ENCODE measurements at places on chromosomes 11 and 22. TPM values are rescaled to one million over a fixed set of nuclear protein-coding genes. Genes with fewer than 3 reads are reported as not detected.

The ABTB2 gene
- total RNA-seq = 1.0 TPM

DNA sequence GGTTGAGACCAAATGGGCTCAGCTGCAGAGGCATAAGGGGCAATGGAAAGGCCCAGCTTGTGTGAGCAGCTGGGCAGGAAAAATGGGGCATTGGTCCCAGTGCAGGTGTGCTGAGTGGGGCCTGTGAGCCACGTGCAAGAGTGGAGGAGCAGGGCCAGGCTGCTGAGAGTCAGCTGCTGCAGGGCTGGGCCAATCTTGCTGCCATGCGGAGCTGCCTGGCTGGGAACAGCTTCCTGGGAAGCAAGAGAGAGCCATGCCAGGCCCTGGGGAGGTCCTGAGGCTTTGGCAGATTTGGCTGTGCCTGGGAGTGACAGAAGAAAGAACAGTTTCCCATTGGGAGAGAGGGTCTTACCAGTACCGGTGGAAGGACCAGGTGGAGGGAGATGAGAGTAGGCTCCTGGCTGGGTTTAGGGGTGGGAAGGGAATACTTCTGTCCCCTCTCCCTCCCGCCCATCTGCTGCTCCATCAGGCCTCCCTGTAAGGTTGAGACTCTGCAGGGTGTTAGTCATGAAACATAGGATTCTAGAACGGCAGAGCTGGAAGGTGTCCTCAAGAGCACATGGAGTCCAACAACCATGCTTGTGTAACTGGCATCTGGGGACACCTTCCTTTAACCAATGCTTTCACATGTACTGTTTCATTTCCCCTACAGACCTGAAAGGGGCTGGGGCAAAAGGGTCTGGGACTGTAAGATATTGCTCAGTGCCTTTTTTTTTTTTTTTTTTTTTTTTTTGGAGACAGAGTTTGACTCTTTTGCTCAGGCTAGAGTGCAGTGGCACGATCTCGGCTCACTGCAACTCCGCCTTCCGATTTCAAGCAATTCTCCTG is 10.4 kb downstream of the SEPTIN3 start:
- DNase-seq = no peak
- peaks cover 12% of the 10 kb centered on the region for H3K4me1 ChIP-seq
- peaks cover 27% of the 10 kb centered on the region for H3K27me3 ChIP-seq
- no peaks in the 10 kb centered on the region for H3K36me3 ChIP-seq

DNA sequence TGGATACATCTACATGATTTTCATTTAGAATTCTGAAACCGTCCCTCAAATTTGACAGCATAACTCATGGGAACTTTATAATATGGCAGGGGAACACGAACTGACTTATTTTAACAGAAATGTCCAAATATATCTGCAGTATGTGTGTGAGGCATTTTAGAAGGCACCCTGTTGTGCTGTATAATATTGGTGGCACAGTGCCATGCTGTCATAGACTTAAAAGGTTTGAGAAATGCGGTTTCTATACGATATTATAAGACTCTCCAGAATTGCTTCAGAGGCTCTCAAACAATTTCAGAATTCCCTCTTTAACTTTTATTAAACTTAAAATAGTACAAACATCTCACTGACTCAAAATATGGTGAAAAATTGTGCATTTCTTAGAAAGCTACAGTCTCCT is 181.6 kb downstream of the MSANTD4 start:
- no peak overlapping the region for H3K4me3 ChIP-seq
- DNase-seq = no peak
- H3K4me1 ChIP-seq = no peaks in the 10 kb centered on the region
- H3K36me3 ChIP-seq = no peaks in the 10 kb centered on the region
- H3K27ac ChIP-seq = no peak overlapping the region
- H3K27me3 ChIP-seq = no peaks in the 10 kb centered on the region

DNA sequence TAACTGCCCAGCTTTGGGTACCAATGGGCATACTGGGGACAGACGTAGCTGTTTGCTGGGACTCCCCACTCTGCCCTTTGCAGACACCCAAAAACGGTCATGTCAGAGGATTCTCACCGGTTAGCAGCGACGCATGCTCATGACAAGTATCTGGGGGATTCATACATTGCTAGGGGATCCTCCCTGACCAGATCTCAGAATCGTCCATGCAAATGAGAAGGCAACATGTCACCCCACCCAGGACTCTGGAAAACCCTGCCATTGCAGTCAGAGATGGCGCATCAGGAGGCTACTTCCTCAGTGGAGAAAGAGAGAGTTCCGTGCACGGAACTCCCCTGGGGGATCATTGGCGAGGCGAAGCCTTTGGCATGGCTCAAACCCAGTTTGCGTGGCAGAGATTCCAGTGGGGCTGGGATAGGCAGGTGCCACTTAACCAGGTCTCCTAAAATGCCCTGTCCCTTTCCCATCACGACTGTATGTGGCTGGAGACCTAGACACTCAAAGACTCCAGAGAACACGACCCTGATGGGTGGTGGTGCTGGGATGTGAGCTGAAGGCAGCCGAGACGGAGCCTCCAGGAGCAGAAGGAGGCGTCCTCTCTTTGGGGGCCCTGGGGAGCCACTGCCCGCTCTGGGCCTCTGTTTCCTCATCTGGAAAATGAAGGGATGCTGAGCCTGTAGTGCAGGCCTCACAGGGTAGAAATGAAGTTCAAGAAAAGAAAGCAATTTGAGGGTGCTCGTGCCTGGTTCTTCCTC is 4.9 kb downstream of the RGL4 start:
- H3K27ac ChIP-seq = peak overlapping the region; percentile 91
- peak overlapping the region; percentile 64 for H3K4me3 ChIP-seq
- peaks cover 58% of the 10 kb centered on the region for H3K36me3 ChIP-seq
- H3K27me3 ChIP-seq = no peaks in the 10 kb centered on the region
- no peak for DNase-seq

DNA sequence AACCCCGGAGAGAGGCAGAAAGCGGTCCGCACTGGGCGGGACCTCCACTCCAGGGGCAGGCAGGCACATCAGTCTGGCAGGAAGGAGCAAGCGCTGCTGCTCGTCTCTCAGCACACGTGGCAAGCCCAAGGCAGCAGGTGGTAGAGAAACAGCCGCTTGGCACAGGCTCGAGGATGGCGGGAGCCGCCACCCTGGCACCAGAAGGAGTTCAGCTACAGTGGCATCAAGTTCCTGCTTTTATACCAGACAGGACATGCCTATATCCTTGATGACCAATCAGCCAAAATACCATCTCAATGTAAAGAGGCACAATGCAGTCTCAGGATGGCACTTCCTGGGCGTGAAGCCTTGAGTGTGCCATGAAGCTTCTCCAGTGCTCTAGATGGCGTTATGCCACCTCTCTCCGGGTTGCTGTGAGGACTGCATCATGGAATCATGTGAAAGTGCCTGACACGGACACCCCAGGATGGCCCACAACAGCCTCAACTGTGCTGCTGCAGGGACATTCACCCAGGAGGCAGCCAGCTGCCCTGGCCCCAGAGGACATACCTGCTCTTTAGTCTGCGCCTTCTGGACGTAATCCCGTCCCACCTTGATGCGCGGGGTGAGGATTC is 64.8 kb downstream of the APOL1 start:
- DNase-seq = no peak
- no peak overlapping the region for H3K4me3 ChIP-seq
- no peaks in the 10 kb centered on the region for H3K4me1 ChIP-seq
- H3K36me3 ChIP-seq = peaks cover 97% of the 10 kb centered on the region
- no peak overlapping the region for H3K27ac ChIP-seq

DNA sequence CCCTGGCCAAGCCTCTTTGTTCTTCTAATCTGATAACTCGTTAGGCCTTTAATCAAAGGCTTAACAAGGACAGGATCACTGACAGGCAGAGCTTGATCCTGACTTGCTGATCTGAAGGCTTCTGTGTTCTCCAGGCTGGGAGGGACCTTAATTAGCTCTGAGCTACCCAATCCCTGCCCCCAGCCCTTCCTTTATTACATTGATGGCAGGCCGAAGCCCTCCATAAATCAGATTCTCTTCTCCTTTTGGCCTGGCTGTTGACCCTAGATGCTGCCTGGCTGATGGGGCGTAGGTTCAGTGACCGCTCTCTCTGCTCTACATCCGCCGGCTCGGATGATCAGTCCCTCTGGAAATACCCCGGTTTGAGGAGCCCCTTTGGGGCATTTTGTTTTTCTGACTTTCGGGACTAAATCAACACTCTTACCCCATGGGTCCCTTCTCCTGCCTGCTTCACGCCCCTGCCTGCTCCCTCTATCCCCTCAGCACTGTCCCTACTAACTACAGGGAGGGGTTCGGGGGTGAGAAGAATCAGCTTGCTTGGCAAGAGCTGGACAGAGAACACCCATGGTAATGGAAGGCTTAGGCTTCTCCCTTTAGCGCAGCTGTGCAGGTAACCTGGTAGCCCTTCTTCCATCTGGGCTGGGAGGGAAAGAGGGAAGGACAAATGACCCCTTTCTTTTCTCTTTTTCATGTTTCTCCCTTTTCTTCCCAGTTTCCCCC is 10.0 kb upstream of the RRM1 start:
- H3K4me3 ChIP-seq = no peak overlapping the region
- H3K27ac ChIP-seq = no peak overlapping the region
- H3K4me1 ChIP-seq = peaks cover 24% of the 10 kb centered on the region
- H3K36me3 ChIP-seq = peaks cover 75% of the 10 kb centered on the region
- DNase-seq = no peak

DNA sequence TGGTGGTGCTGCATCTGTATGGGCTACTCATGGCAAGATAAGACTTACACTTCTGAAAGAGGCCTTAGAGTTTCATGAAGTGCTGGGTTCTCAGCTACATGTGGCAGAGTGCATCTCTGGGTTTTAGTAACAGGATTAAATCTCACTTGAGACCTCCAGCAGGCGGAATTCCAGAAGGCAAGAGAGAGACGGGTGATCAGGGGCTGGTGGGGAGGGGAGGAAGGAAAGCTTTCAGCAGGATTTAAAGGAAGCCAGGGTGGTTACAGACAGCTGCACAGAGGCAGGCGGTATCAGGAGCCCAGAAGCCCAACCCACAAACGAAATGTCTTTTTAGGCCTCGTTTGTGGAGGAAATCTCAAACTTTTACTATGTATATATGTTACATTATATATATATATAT is 56.2 kb upstream of the CD82 start:
- no peaks in the 10 kb centered on the region for H3K27me3 ChIP-seq
- no peaks in the 10 kb centered on the region for H3K4me1 ChIP-seq
- no peak overlapping the region for H3K4me3 ChIP-seq
- no peaks in the 10 kb centered on the region for H3K36me3 ChIP-seq
- DNase-seq = no peak
- H3K27ac ChIP-seq = no peak overlapping the region

- H3K36me3 ChIP-seq = no peaks in the 10 kb centered on the region
- no peak overlapping the region for H3K4me3 ChIP-seq
- peak; percentile 23 for DNase-seq
- peaks cover 12% of the 10 kb centered on the region for H3K4me1 ChIP-seq
- H3K27me3 ChIP-seq = no peaks in the 10 kb centered on the region
- no peak overlapping the region for H3K27ac ChIP-seq
Measured at GRCh38 chr11:118295815-118296454, 8.6 kb upstream of the CD3E start.

DNA sequence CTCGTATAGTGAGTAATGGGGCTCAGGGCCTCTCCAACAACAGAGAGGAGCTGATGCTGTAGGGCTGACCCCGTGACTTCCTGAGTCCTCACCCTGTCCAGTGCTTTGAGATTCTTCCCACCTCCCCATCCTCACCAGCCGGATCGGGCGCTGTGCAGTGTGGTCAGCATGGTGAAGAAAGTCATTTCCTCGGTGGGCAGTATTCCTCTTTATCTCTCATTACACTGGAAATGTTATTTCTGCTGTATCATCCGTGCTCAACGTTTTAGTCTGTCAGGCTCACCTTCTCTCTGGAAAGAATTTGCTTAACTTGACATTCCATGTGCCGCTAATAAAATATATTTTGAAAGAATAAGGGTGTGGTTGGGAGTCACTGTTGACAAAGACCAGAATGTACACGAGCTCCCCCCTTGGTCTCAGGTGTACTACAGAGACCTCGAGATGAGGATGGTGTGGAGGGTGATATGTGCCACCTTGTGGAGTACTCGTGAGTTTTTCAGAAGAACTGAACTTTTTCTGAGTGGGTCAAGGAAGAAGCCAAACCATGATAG is 25.7 kb upstream of the SCGB1A1 start:
- no peak for DNase-seq
- H3K27ac ChIP-seq = no peak overlapping the region
- no peaks in the 10 kb centered on the region for H3K27me3 ChIP-seq
- H3K4me1 ChIP-seq = no peaks in the 10 kb centered on the region
- H3K36me3 ChIP-seq = no peaks in the 10 kb centered on the region
- H3K4me3 ChIP-seq = no peak overlapping the region

The USP2 gene
- 2.0 TPM for total RNA-seq
